ENCODE measurements at places on chromosomes 7 and 10. TPM values are rescaled to one million over a fixed set of nuclear protein-coding genes. Genes with fewer than 3 reads are reported as not detected.

GRCh38 chr10:14329746-14330173 lies 964 bp downstream of the FRMD4A start:
- no peaks in the 10 kb centered on the region for H3K36me3 ChIP-seq
- no peak for DNase-seq
- H3K27ac ChIP-seq = no peak overlapping the region

DNA sequence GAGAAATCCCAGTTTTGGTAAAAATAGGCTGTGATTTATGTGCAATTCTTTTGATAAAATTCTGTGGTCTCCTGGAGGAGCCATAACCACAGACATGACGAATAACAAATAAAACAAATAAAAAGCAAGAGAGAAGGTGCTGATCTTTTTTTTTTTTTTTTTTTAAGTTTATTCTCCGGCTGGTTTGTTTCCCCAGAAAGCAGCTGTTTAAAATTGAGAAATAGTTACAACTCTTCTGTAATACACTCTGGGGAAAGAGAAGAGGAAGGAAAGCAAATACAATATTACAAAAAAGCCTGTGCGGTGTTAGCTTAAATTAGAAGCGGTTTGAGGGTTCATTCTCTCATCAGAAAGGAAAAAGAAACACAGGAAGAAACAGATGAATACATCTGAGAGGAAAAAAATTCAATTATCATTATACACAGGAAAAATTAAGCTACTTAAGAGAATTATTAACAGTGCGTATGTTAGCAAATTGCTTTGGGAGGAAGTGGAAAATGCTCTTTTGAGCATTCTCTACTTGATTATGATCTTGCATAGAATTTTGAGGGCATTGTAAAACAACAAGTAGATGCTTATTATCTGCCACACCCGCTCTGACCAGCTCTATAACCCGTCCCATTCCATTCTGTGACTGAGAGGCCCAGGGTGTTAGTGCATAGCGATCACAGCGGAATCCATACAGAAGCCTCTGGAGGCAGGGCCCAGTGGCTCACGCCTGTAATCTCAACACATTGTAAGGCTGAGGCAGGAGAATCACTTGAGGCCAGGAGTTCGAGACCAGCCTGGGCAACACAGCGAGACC lies 40.6 kb upstream of the WAC start:
- no peak overlapping the region for H3K4me3 ChIP-seq
- DNase-seq = no peak
- H3K27me3 ChIP-seq = no peaks in the 10 kb centered on the region
- no peaks in the 10 kb centered on the region for H3K36me3 ChIP-seq
- H3K27ac ChIP-seq = no peak overlapping the region

- no peak overlapping the region for H3K4me3 ChIP-seq
- DNase-seq = no peak
- no peaks in the 10 kb centered on the region for H3K36me3 ChIP-seq
- H3K4me1 ChIP-seq = no peaks in the 10 kb centered on the region
These were observed 46.9 kb downstream of the CUZD1 start for GRCh38 chr10:122798704-122799231.

DNA sequence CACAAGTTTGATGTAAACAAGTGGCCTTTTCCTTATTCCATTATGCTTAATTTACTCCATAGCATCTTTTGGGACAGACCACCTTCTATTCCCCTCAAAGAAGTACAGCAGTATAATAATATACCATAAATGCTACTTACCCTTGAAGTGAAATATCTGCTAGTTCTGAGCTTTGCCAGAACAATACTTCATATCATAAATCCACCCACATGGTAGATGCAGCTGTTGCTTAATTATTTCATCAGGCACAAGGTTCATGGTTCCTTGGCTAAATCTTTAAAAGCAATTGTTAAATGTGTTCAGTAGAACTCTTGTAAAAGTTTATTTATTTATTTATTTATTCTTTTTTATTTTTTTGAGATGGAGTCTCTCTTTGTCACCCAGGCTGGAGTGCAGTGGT lies 32.9 kb downstream of the CSTF2T start:
- no peaks in the 10 kb centered on the region for H3K4me1 ChIP-seq
- no peak overlapping the region for H3K4me3 ChIP-seq
- H3K27me3 ChIP-seq = no peaks in the 10 kb centered on the region
- no peaks in the 10 kb centered on the region for H3K36me3 ChIP-seq

DNA sequence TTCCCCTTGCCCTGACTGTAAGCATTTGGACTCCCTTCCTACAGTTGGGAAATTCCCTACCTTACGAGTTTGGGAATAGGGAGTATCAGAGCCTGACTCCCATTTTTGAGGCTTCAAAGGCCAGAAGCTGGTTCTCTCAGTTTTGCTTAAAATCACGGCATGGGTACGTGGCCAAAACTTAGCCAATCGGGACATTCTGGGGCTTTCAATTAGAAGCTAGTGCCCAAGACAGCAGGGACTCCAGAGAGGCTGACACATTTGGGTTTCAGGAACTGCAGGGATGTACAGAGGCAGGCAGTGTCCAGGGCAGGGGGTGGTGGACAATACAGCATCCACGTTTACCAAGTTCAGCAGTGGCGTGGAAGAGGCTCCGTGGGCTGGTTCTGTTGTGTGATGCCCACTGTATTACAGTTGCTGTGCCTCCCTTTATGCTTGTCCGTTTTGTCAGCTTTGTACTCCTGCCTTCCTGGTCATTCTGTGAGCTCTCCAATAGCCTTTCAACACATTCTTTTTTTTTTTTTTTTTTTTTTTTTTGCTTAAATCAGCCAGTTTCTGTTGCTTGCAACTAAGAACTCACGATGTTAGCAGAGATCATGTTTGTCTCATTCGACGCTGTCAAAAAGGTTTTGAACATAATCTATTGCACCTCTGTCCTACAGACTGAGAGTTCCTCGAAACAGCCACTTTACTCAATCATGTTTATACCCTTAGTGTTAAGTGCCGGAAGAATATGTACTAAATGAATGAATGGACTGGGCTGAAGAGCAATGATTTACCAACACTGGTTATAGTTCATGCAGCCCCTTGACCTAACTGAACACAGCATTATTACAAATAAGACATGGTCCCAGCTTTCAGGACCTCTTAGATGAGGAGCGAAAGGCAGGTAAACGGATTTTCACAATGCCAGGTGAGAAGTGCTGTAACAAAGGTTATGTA lies 1.1 kb downstream of the GGCT start:
- peak overlapping the region; percentile 34 for H3K27ac ChIP-seq
- no peaks in the 10 kb centered on the region for H3K27me3 ChIP-seq
- peak; percentile 21 for DNase-seq
- H3K4me1 ChIP-seq = peaks cover 6% of the 10 kb centered on the region

GRCh38 chr10:53063805-53064204 lies 291.2 kb upstream of the MBL2 start:
- H3K4me3 ChIP-seq = no peak overlapping the region
- no peaks in the 10 kb centered on the region for H3K27me3 ChIP-seq
- DNase-seq = no peak
- H3K36me3 ChIP-seq = no peaks in the 10 kb centered on the region
- H3K4me1 ChIP-seq = no peaks in the 10 kb centered on the region

DNA sequence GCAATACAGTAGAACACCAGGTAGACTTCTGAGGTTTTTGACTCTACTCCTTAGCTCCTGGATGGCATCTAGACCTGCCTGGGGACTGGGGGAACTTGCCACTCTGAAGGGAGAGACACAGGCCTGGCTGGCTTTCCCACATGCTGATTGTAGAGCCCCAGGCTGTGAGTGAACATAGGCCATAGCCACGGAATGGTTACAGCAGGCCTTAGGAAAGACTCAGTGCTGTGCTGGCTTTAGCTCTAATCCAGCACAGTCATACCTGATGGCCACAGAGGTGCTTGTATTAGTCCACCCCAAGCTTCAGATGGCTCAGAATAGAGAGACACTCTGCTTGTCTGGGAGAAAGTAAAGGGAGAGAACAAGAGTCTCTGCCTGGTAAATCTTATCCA lies 35.0 kb upstream of the ARHGAP12 start:
- H3K27me3 ChIP-seq = no peaks in the 10 kb centered on the region
- DNase-seq = no peak
- no peak overlapping the region for H3K4me3 ChIP-seq
- H3K27ac ChIP-seq = no peak overlapping the region
- no peaks in the 10 kb centered on the region for H3K36me3 ChIP-seq

DNA sequence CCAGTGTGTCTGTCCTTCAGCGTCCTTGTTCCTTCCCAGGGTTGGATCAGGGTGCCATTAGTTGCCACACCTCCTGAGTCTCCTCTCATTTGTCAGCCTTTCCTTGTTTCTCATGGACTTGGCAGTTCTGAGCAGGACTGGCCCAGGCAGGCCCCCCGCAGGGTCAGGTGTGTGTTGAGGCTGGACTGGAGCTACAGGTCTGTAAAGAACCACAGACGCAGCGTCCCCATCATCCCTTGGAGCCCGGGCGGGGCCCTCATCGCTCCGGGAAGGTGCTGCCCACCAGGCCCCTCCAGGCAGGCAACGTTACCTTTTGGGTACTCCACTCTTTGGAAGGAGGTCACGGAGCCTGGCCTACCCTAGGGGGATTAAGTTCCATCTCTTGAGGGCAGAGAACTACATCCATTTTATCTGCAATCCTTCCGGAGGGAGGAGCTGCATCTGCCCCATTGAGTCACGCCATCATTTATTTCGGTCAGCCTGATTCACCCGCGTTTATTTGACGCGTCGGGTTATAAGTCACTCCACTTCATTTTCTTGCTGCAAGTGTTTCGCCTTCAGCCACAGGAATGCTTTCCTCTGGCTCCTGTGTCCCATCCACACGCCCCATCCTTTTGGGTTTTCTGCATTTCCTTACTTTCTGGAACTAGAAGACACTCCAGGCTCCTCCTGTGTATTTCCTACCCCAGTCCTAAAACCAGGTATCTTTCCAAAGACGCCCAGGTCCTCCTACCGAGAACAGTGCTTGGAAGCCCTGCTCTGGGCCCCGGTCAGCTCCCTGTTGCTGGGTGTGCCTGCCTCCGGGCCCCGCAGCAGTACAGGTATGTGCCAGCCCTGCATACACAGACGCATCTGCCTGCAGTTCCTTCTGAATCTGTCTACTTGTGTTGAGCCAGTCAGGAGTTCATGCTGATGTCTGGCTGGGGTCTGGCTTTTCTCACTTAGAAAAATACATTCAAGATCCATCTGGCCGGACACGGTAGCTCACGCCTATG lies 141.9 kb downstream of the MAD1L1 start:
- H3K4me1 ChIP-seq = no peaks in the 10 kb centered on the region
- H3K4me3 ChIP-seq = no peak overlapping the region
- H3K27ac ChIP-seq = no peak overlapping the region

DNA sequence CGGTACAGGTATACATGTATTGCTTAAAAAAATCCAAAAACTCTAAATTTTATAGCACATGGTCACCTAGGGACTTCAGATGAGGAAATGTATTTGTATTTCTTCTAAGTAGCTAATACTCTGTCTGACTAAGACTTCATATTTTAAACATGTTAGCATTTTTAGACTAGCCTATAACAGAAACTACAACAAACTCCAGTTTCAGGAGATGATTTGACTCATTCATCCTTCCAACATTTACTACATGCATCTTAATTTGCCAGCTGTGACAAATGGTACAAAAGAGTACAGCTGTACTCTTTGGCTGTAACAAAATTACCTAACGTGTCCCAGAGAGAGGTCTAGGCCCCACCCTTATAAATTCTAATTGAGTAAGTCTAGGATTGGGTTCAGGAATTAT lies 22.2 kb downstream of the TMEM209 start:
- H3K27me3 ChIP-seq = no peaks in the 10 kb centered on the region
- DNase-seq = no peak
- no peak overlapping the region for H3K27ac ChIP-seq
- no peaks in the 10 kb centered on the region for H3K36me3 ChIP-seq
- H3K4me3 ChIP-seq = no peak overlapping the region

DNA sequence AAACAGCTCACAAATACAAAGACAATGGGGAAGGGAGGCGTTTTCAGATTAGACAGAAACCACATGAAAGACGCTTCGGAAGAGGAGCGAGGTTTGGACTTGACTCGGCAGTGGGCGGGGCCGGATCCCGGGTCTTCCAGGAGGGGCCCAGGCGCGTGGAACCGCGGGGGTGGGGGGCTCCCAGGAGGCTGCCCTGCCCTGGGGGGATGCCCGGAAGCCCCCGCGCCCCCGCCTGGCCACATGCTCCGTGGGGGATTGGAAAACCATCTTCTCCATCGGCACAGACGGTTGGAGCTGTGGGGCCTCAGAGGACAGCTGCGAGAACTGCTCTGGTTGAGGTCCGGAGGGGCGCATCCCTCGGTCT lies 186.0 kb upstream of the SHH start:
- no peaks in the 10 kb centered on the region for H3K4me1 ChIP-seq
- H3K27ac ChIP-seq = no peak overlapping the region
- H3K36me3 ChIP-seq = no peaks in the 10 kb centered on the region
- no peaks in the 10 kb centered on the region for H3K27me3 ChIP-seq
- DNase-seq = peak; percentile 11
- H3K4me3 ChIP-seq = no peak overlapping the region

DNA sequence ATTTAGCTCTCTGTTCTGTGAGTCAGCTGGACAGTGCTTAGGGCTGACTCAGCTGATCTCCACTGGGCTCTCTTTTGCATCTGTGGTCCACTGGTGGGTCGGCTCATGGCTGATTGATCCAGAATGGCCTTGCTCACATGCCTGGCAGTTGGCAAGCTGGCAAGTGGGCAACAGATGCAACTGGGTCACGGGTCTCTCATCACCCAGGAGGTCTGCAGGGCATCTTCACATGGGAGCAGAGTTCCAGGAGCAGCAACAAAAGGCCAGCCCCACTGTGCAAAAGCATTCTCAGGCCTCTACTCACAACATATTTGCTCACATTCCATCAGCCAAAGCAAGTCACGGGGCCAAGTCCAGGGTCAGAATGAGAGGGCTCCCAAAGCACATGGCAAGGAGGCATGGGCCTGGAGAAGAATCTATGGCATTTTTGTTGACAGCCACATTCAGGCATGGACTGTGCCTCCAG lies 98.8 kb downstream of the OAT start:
- no peaks in the 10 kb centered on the region for H3K36me3 ChIP-seq
- DNase-seq = no peak
- H3K27me3 ChIP-seq = no peaks in the 10 kb centered on the region
- H3K4me1 ChIP-seq = no peaks in the 10 kb centered on the region

- H3K27ac ChIP-seq = no peak overlapping the region
- H3K4me1 ChIP-seq = peaks cover 2% of the 10 kb centered on the region
- no peaks in the 10 kb centered on the region for H3K27me3 ChIP-seq
- no peak overlapping the region for H3K4me3 ChIP-seq
These were observed 76.6 kb upstream of the DGKI start for GRCh38 chr7:137923380-137923779.

GRCh38 chr7:106165337-106165736 lies 53.2 kb upstream of the SYPL1 start:
- H3K27ac ChIP-seq = no peak overlapping the region
- no peak for DNase-seq
- H3K4me1 ChIP-seq = no peaks in the 10 kb centered on the region
- H3K27me3 ChIP-seq = no peaks in the 10 kb centered on the region
- H3K4me3 ChIP-seq = no peak overlapping the region
- H3K36me3 ChIP-seq = no peaks in the 10 kb centered on the region

DNA sequence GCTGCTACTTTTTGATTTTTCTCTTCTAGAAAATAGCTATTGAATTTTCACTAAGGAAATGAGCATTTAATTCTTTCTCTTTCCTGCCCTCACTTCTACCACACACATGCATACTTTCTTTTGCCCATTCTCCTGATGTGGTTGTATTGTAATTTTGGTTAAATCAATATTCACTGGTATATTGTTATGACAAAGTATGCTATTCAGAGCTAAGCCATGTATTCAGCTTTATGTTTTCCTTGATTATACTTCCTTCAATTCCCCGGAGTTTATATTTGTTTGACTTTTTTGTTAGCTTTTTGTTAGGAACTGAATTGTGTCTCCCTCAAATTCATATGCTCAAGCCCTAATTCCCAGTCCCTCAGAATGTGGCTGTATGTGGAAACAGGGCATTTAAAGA lies 24.0 kb downstream of the LRRC72 start:
- H3K4me3 ChIP-seq = no peak overlapping the region
- no peaks in the 10 kb centered on the region for H3K4me1 ChIP-seq
- H3K36me3 ChIP-seq = no peaks in the 10 kb centered on the region
- DNase-seq = no peak

The CLDN3 gene
- 43.8 TPM for total RNA-seq

The HYAL4 gene
- 0.74 TPM for total RNA-seq

The PITX3 gene
- not detected for total RNA-seq

The CCM2 gene
- 46.9 TPM for total RNA-seq

The PRKCQ gene
- 8.5 TPM for total RNA-seq

The ACTR1A gene
- 88.9 TPM for total RNA-seq
